ENCODE measurements at places on chromosomes 12 and 14. TPM values are rescaled to one million over a fixed set of nuclear protein-coding genes. Genes with fewer than 3 reads are reported as not detected.

Gene TMEM229B
- 1.2 TPM for total RNA-seq

Gene BDKRB1
- 4.7 TPM for total RNA-seq

Gene PKP2
- 3.1 TPM for total RNA-seq

Gene CCDC177
- total RNA-seq = not detected

Gene OVCH1
- total RNA-seq = 0.09 TPM

Gene TAS2R46
- total RNA-seq = 7.4 TPM

Gene HOXC9
- total RNA-seq = 21.2 TPM

Gene OAS2
- 0.44 TPM for total RNA-seq

Gene FAM186B
- 5.9 TPM for total RNA-seq

Gene MYBPC1
- 3.8 TPM for total RNA-seq
